ENCODE measurements at places on chromosomes 5 and 9.
A peak's percentile ranks its signal among the peaks of the same experiment; 100 is the strongest.

DNA sequence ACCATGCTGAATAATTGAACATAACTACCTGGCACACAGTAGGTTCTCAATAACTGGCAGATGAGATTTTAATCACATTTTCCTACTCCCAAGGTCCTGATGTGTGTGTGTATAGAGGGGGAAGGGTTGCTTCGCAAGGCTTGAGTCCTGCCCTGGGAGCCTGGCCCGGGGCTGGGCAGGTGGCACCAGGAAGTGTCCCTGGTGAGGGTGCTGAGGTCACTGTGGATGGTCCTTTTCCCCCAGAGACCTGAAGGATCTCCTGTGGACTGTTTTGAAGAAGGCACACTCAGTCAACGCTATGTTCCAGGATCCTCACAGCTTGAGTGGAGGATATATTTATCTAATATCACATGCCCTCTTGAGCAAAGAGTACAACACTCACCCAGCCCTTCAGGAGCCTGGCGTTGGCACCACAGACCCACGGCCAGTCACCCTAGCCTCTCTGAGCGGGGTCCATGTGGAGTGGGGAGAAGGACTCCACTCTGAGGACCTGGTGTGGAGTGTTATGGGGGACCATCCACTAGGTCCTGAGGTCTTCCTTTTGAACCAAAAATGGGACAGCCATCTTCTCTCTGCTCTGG, 177.8 kb downstream of the GABBR2 start:
- DNase-seq: no peak

DNA sequence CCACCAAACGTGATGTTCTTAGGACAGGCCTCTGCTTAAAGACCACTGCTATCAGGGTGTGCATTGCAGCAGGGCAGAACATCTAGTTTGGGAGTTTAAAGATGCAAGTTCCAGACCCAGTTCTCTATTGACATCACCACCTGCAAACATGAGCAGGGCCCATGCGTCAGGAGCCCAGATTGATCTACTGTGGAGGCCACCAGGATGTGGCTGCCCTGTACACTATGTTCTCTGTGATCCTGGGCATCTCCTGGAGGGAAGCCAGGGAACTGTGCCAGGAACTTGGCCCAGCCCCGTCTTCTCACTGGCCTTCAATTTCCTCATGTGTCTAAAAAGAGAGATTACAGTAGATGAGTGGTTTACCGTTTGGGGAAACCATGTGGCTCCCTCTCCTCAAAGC, 87.1 kb downstream of the PDE6A start:
- peak; percentile 72 for DNase-seq

- no peak for DNase-seq
Measured at GRCh38 chr9:84512493-84512892, 157.0 kb upstream of the NTRK2 start.

DNA sequence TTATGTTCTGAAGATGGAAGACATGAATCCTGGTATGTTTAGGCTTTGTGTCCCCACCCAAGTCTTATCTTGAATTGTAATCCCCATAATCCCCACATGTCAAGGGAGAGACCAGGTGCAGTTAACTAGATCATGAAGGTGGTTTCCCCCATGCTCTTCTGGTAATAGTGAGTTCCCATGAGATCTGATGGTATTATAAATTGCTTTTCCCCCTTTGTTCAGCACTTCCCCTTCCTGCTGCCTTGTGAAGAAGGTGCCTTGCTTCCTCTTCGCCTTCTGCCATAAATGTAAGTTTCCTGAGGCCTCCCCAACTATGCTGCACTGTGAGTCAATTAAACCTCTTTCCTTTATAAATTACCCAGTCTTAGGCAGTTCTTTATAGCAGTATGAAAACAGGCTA, 229.0 kb downstream of the ARL15 start:
- no peak for DNase-seq

DNA sequence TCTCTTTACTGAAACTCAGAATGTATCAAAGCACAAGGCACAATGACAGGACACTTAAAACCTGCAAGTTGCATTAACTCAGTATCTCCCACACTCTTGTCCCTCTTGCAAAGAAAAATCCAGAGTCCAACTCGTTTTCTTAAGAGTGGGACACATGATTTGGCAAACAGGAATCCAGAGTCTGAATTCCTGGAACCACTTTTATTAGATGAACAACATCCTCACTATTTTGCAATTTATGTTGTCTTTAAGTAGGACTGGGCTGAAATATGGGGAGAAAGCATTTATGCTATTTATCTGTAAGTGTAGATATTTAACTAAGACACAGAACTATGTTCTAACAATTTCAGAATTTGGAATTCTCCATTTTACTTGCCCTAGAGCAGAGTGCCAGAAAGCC, 69.1 kb downstream of the ABCA1 start:
- no peak for DNase-seq

GRCh38 chr9:36263683-36264082, 5.4 kb upstream of the GNE start:
- no peak for DNase-seq

- DNase-seq: no peak
Measured at GRCh38 chr5:158832731-158833130, 267.0 kb downstream of the EBF1 start.

GRCh38 chr9:131120620-131121228, 4.7 kb upstream of the NUP214 start:
- no peak for DNase-seq

- no peak for DNase-seq
Measured at GRCh38 chr9:79329861-79330260, 241.9 kb upstream of the TLE4 start.

DNA sequence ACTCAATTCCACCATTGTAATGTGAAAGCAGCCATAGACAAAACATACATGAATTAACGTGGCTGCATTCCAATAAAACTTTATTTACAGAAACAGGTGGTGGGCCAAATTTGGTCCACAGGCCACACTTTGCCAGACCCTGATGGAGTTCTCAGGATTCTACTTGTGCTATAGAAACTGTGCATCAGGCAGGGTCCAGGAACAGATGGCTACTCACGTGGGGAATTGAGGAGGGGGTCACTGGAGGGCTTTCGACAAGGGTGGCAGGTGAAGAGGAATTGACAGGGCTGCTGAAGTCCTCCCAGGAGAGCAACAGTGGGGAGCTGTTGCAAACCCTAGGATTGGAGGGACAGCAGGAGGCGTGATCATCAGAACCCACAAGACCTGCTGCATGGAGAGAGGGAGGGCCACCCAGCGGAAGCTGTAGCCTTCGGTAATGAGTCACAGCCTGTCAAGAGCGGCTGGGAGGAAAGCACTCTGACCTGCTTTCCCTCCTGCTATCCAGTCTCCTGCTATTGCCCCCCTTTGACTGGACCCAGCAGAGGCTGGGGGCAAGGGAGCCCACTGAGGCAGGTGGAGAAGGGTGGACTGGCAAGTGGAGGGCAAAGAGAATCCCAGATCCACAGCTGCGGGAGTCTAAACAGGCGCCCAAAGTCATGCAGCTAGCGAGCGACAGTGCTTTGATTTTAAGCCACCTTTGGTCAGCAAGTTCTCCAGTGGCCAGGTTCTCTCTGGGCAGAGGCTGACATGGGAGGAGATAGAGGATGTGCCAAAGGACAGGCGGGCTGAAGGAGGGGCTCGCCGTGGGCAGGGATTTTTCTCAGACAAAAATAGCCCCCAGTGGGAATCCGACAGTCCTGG, 138.3 kb upstream of the SMIM23 start:
- no peak for DNase-seq

DNA sequence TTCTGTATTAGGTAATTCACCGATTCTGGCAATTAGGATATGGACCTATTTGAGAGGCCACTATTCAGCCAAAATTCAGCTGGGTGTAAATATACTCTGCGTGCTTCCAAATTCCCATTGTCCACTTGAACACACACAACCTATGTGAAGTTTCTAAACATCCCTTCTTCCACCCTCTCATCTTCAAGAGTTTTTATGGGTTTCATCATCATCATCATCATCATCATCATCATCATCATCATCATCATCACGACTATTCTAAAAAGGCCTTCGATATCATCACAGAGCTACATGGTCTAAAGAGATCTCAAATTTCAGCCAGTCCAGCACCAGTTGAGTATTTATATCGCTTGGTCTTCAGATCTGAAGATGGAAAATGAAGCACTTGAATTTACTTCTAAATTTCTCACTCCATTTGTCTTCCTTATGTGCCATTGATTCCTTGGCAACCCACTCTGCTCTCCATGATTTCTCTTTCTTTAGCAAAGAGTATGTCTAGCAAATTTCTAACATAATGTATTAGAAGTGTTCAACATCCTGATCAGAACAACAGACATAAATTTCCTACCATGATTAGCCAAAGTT, 49.2 kb upstream of the HMHB1 start:
- no peak for DNase-seq

DNA sequence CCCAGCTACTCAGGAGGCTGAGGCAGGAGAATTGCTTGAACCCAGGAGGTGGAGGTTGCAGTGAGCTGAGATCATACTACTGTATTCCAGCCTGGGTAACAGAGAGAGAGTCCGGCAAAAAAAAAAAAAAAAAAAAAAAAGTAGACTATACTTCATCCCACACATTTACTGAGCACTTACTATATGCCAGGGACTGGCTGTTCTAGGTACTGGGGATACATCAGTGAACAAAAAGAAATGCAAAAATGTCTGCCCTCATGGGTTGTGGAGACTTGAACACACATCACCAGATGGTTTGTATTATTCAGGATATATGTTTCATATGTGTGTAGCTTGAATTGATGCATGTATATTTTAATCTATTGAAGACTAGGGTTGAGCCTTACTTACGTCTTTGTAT, 2.9 kb upstream of the LHFPL2 start:
- no peak for DNase-seq

DNA sequence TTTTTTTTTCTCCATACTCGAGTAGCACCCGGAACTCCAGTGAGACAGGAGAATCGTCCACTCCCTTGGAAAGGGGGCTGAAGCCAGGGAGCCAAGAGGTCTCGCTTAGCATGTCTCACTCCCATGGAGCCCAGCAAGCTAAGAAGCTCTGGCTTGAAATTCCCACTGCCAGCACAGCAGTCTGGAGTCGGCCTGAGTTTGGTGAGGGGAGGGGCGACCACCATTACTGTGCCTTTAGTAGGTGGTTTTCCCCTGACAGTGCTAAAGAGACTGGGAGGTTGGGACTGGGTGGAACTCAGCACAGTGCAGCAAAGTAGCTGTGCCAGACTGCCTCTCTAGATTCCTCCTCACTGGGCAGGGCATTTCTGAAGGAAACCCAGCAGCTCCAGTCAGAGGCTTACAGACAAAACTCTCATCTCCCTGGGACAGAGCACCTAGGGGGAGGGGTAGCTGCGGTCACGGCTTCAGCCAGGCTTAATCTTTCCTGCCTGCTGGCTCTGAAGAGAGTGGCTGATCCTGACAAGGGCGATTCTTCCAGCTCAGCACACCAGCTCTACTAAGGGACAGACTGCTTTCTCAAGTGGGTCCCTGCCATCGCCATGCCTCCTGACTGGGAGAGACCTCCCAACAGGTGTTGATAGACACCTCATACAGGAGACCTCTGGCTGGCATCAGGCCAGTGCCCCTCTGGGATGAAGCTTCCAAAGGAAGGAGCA, 414.5 kb upstream of the ZNF608 start:
- DNase-seq: no peak

GRCh38 chr5:8176101-8176693, 307.2 kb downstream of the MTRR start:
- no peak for DNase-seq

DNA sequence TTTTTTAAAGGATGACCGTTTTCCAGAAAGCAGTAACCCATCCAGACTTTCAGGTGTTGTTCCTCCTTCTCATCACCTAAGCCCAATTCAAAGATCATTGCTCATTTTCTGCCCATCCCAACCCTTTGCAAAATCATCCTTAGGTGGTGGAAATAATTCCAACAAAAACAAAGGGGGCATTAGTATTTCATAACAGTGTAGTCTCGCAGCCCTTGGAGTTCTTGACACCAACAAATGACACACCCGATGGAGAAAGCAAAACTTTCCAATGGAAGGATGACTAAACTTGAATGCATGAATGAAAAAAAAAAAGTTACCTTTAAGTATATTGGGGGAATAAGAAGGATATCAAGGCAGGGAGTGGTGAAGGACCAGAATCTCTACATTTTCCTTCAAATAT, 117.0 kb downstream of the PAPPA start:
- DNase-seq: no peak
